ENCODE measurements at places on chromosomes 5 and 9. TPM values are rescaled to one million over a fixed set of nuclear protein-coding genes. Genes with fewer than 3 reads are reported as not detected.

ITGA2 gene
- 6.5 TPM for total RNA-seq

PCDHGB5 gene
- 17.5 TPM for total RNA-seq

EGFLAM gene
- 124 TPM for total RNA-seq

AP3B1 gene
- total RNA-seq, result 46.3 TPM

NUTM2G gene
- not detected for total RNA-seq

MYMK gene
- total RNA-seq, result not detected

PCDHA12 gene
- total RNA-seq, result 3.8 TPM

ARL14EPL gene
- total RNA-seq, result not detected

KCNT1 gene
- total RNA-seq, result 14.7 TPM

PCDHA1 gene
- total RNA-seq, result 1.0 TPM

OR13C2 gene
- total RNA-seq, result 0.30 TPM

FANCC gene
- total RNA-seq, result 16.0 TPM

AGGF1 gene
- 29.3 TPM for total RNA-seq

SH3GL2 gene
- 59.7 TPM for total RNA-seq

NPR2 gene
- 24.9 TPM for total RNA-seq

STC2 gene
- 2.2 TPM for total RNA-seq

PNPLA7 gene
- total RNA-seq, result 0.89 TPM

YIPF5 gene
- 76.1 TPM for total RNA-seq
